ENCODE measurements at places on chromosomes 12 and 14.

DNA sequence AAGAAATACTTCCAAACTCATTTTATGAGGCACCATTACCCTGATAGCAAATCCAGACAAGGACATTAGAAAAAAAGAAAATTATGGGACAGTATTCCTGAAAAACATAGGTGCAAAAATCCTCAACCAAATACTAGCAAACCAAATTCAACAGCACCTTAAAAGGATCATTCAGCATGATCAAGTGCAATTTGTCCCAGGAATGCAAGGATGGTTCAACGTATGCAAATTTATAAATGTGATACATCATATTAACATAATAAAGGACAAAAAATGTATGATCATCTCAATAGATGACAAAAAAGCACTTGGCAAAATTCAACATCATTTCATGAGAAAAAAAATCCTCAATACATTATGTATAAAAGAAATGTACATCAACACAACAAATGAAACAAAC, 162.9 kb downstream of the DUSP6 start:
- no peak for DNase-seq

GRCh38 chr12:80939231-80939950, 1.7 kb upstream of the LIN7A start:
- no peak for DNase-seq

DNA sequence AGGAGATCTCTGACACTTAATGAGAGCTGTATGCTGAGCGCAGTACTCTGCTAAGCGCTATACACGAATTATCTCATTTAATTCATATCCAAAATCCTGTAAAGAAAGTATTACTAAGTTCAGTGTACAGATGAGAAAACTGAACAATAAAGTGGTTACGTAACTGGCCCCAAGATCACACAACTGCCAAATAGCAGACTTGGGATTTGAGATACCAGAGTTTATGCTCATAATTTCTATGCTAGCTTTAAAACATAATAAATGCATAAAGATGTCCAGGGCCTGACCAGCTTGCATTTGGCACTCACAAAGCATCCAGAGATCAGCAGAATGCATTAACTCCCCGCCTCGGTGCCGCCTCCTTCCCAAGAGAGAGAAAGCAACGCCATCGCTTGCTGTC, 83.2 kb upstream of the PWP1 start:
- DNase-seq, result no peak

DNA sequence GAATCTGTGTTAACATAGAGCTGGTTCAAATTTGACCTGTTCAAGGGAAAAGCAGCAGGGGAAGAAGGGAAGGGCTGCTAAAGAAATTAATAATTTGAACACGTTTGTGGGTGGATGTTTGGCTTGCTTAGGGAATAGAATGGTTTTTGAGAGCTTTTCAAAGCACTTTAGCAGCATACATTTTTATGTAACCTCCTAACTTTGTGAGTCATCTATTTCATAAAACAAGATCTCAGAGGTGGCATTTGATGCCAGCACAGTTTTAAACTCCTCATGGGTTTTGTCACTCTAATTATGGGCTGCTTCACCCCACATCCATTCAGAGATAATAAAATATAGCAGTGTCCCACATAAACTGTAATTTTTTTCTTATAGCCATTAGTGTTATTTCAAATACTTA, 143.8 kb downstream of the ACSS3 start:
- DNase-seq, result no peak

DNA sequence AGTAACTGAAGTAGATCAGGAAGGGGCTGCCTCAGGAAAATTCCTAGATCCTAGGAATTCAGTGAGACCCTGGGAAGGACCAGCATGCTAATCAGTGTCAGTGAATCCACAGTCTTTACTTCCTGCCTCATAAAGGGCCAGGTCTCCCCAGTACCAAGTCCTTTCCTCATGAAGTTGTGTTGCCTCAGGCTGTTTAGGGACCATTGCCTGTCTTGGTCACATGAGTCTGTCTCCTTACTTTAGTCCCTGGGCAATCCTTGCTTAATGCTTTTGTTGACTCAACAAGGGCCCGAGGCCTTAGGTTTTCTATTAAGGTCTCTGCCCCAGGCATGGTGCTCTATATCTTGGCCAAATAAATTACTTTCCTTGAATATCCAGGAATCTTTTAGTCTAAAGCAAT, 16.1 kb upstream of the ATF1 start:
- no peak for DNase-seq

GRCh38 chr14:22397221-22397737, 191.7 kb downstream of the DAD1 start:
- no peak for DNase-seq

GRCh38 chr12:107159384-107159900, 66.1 kb upstream of the CRY1 start:
- DNase-seq, result no peak

DNA sequence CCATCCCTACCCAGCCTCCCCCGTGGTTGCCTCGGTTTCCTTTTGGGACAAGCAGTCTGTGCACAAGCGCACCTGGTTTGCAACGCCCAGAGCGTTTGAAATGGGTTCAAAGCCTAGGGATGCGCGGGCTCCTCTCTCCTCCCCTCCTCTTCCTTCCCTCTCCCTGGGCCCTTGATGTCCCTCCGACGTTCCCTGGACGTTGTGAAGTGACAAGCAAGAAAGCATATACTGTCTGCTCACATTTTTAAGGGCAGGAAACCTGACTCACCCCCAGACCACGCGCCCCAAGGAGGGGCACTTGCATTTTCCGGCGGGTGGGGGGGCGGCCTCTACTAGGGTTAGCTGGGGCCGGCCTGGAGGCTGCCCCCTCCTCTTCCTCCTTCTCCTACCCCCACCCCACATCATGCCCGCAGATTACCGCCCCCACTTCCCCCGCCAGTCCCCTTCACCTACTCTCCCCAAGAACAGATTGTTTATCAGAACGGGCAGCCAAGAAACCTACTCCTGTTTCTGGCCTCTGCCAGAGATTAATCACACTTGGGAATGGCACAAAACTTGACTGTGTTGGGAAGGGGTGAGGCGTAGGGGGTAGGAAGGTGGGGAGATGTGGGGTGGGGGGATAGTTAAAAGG, 9.5 kb upstream of the IRF2BPL start:
- DNase-seq, result no peak

DNA sequence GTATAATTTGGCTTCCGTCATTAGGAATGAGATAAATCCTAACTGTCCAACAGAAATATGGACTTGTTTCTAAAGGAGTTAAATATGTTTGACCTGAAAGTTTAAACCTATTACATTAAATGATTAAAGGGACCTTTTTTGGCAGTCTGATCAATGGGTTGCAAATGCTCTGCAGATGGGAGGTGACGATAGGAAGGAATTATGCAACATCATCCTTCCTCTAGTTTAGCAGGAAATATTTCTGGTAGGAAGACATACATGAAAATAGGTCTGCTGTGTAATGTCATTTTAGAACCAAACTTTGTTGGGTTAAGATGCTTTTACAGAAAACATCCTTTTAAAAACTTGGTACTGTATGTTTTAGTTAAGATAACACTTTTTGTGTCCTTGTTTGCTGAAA, 2.6 kb downstream of the LRRC10 start:
- no peak for DNase-seq

GRCh38 chr12:95115641-95116040, 42.2 kb upstream of the NR2C1 start:
- no peak for DNase-seq

GRCh38 chr14:23555533-23555881, 564 bp upstream of the THTPA start:
- no peak for DNase-seq

GRCh38 chr12:89252284-89252683, 100.0 kb downstream of the DUSP6 start:
- DNase-seq, result no peak

Data from NCI-H1417 treated with DMSO at 0.1 percent for 48 hours (cell line).